Dorsolateral prefrontal cortex (tissue), 122 donors: ENCODE measurements at places on chromosomes 12 and 14.

DNA sequence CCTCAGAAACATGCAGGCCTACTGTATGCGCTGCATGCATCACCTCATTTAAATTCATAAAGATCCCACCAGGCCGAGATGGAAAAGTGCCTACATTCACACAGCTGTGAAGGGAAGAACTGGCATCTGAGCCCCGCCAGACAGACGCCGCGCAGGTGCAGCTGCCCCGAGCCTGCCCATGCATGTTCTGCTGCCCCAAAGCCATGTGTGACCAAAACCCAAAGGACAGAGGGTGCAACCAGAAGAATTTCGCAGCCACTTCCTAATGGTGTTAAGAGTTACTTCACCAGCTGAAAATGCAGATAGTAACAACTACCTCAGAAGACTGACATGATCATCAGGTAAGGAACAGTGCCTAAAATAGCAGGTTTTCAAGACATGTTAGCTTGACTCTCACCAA is 13.5 kb upstream of the KRT8 start:
- no peak for DNase-seq

GRCh38 chr14:31229009-31229408 is 21.4 kb upstream of the HECTD1 start:
- DNase-seq = no peak

GRCh38 chr12:64611341-64612284 is 1.3 kb downstream of the RASSF3 start:
- DNase-seq = no peak

DNA sequence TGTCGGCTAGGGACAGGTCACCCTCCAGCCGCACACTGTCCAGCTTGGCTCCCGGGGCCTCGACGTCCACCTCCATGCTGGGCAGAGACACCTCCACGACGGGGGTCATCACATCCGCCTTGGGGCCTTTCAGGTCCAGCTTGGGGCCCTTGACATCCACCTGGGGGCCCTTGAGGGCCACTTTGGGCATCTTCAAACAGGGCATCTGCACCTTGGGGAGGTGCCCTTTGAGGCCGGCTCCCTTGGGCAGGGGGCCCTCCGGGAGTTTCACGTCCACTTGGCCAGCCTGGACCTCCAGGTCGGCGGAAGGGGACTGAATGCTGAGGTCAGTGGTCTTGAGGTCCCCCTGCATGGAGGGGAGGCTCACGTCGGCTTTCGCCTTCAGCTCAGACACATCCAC is 17.9 kb downstream of the PLD4 start:
- DNase-seq = no peak

DNA sequence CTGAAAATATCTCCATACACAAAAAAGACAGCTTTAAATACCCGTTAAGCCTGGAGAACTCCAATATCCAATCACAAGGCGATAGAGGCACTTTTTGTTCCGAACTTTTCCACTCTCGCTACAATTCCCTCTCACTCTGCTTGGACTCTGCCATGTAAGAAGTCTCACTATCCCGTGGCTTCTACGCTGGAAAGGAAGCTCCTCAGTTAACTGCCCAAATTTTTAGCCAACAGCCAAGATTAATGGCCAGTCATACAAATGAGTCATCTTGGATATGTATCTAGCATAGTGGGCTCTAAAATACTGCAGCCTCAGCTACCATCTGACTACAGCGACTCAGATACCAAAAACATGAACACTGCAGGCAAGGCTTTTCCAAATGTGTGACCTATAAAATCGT is 45.5 kb upstream of the RERGL start:
- no peak for DNase-seq

GRCh38 chr12:40106655-40107054 is 774 bp upstream of the SLC2A13 start:
- DNase-seq = no peak

DNA sequence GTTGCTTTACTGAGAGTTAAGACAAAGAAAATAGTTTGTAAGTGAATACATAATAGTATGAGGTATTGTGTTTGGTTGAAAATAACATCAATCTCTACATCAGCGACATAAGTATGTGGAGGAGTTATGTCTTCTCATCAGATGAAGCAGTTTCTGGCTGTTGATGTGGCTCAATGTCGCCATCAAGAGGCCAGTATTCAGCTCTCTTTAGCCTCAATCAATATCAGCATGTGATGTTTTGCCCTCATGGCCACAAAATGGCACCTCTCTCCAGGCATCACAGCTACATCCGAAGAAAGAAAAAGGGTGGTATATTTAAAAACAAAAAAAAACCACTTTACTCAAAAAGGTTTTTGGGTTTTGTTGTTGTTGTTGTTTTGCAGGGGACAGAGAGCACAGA is 302.3 kb upstream of the TMEM132C start:
- DNase-seq = no peak

GRCh38 chr12:45326358-45326975 is 110.6 kb downstream of the ANO6 start:
- no peak for DNase-seq

GRCh38 chr12:56375598-56376434 is 13.2 kb upstream of the APOF start:
- no peak for DNase-seq

- DNase-seq = no peak
Observed at GRCh38 chr14:68932231-68932630, 46.9 kb downstream of the ACTN1 start.

DNA sequence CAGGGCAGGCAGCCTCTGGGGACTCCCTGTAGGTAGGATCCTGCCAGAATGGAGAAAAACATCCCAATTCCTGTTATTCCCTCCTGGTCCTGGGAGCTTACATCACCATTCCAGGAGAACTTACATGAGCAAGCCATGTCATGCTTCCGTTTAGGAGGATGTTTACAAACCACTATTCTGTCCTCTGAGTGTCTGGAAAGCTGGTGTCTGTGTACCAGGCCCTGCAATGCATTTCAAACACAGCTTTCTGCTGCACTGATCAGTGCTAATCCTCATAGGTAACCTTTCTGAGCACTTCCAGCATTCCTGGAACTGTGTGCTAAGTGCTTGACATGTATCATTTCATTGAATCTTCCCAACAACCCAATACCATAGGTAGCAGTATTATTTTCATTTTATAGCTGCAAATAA is 19.8 kb upstream of the MAP1LC3B2 start:
- DNase-seq = no peak

- peak; percentile 11 for DNase-seq
Observed at GRCh38 chr14:35374263-35374712, 30.3 kb downstream of the NFKBIA start.

GRCh38 chr12:84480803-84481202 is 431.8 kb downstream of the SLC6A15 start:
- DNase-seq = no peak

- no peak for DNase-seq
Observed at GRCh38 chr14:28771168-28771567, 4.6 kb downstream of the FOXG1 start.

DNA sequence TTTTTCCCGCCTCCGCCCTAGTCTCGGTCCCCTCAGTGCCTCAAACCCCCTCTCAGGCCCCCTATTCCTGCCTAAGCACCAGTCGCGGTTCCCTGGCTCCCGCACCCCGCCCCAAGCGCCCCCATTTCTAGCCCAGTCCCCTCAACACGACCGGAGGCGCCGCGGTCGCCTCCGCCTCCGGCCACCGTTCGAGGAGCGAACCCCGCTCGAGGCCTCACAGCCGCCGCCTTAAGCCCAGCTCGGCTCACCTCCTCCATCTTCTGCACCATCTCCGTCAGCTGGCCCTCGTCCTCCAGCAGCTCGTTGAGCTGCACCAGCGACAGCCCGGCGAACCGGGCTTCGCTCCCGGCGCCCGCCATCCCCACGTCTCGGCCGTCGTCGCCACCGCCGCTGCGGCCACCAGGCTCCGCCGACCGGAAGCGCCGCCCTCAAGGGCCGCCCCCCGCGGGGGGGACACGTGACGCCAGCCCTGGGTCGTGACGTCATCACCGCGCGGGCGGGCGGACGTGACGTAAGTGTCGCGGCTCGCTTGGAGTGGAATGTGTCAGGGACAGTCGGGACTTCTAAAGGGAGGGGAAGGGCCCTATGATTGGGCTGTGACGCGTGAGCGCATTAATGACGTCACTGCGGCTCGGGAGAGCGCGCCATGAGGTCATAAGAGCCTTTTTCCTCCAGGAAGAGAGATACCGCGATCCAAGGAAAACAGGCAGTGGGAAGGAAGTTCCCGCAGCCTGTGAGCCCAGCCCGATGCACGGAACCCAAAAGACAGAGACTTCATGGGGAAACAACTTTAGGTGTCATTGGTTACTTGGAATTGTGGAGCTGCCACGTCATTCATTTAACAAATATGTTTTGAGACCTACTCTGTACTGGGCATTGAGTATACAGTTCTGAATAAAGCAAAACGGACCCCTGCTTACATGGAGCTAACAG is at the start of gene VPS37B:
Gene VPS37B, minus strand, starts transcription at position 421 of the 933 bp plus-strand sequence. Its CDS starts 62 bp downstream, at position 359.
- peak; percentile 69 for DNase-seq

DNA sequence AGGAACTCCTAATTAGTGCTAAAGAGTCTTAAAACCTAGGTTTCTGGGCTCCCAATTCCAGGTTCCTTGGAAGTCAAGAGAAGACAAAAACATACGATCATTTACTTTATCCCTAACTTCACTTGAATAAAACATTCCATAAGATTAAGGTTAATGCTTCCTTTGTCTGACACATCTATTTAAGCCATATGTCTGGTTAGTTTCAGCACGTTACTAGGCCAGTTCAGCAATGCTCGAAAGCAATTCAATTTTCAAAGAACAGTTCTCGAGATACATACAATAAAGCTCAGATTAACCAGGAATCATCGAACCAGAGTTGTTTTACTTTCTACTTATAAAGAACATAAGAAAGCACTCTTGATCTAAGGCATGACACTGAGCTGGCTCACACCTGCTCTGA is 68.0 kb upstream of the POC1B start:
- no peak for DNase-seq

DNA sequence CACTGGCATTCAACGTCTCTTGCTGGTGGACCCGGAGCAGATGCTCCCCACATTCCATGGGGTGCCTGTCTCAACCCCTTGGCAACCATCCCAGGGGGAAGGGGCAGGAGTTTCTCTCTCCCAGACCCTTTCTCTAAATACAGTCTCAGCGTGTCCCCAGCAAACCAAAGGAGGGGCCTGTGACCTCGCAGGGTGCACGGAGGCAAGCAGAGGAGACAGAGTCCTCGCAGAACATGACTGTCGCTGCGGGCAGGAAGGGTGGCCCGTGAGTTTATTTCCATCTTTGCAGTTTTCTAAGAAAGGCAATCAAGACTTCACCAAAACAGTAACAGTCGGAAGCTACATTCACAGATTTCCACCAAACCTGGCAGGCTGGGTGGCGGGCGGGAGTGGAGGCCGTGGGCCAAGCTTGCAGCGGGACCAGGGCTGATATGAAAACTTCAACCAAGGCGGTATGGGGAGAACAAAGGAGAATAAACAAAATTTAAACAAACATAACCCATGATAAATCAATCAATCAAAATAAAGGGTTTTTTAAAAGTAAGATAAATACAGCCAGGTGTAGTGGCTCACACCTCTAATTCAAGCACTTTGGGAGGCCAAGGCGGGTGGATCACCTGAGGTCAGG is 18.6 kb downstream of the BRF1 start:
- DNase-seq = no peak

DNA sequence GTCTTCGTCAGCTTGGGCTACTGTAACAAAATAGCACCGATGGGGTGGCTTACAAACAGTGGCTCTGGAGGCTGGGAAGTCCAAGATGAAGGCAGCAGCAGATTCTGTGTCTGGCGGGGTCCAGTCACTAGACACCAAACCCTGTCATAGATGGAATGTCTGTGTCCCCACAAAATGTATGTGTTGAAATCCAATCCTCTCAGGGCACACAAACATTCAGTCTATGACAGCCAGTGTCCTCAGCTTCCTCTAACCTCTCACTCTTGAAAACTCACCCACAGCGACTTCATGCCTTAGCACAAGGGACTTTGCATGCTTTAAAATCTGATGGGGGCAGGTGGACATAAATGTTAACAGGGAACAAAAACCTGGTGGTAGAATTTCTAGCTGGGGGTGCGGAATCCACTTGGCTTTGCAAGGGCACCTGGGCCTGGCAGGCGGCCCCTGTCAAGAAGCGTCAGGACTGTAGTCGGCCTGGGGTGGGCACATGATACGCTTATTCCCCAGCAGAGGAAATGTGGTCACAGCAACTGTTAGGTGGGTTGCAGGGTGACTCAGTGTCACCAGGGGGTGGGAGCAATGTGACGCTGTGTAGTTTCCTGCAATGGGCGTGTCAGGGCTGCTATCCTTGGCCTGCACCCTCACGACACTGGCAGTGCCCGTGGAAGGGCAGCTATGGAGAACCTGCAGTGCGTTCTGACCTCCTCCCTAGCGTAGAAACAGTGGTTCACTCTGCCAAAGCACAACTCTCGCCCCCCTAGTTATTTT is 17.7 kb downstream of the RIN3 start:
- no peak for DNase-seq
